ENCODE measurements at places on chromosomes 16 and 17. TPM values are rescaled to one million over a fixed set of nuclear protein-coding genes. Genes with fewer than 3 reads are reported as not detected.

Gene CCL4L2
- 4.5 TPM for total RNA-seq

- H3K4me1 ChIP-seq, result peaks cover 12% of the 10 kb centered on the region
- H3K27me3 ChIP-seq, result no peaks in the 10 kb centered on the region
- peak; percentile 92 for DNase-seq
- no peak overlapping the region for H3K4me3 ChIP-seq
- H3K36me3 ChIP-seq, result no peaks in the 10 kb centered on the region
Observed at GRCh38 chr17:43846221-43846712, 709 bp upstream of the CD300LG start.

- peak within 1 kb of the TSS; percentile 41 for H3K4me3 ChIP-seq
- H3K36me3 ChIP-seq, result no peaks in the 10 kb centered on the region
- no peaks in the 10 kb centered on the region for H3K27me3 ChIP-seq
- H3K27ac ChIP-seq, result peak within 1 kb of the TSS; percentile 72
Observed at GRCh38 chr16:28596840-28597691, at the start of gene SULT1A2. Gene SULT1A2, minus strand, starts transcription at chr16:28597050. Its CDS starts 1,120 bp downstream, at chr16:28595930.

Gene CEP20
- 30.3 TPM for total RNA-seq

DNA sequence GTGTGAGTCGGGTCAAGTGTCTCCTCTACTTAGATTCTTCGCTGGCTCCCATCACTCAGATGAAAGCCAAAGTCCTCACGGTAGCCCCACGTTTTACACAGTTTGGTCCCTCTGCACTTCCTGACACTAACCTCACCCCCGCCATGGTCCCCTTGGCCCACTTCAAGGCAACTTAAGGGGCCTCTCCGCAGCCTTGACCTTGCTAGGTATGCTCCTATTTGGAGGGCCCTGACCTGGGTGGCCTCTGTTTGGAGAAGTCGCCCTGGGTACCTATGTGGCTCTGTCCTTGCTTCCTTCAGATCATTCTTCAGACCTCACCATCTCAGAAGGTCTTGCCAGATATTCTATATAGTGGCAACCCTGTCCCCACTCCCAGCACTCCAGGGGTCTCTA lies 110.2 kb downstream of the SOCS1 start:
- no peaks in the 10 kb centered on the region for H3K27me3 ChIP-seq
- no peak overlapping the region for H3K4me3 ChIP-seq
- H3K4me1 ChIP-seq, result no peaks in the 10 kb centered on the region
- DNase-seq, result no peak
- no peak overlapping the region for H3K27ac ChIP-seq

GRCh38 chr16:53829186-53829747 lies 125.3 kb downstream of the FTO start:
- no peaks in the 10 kb centered on the region for H3K27me3 ChIP-seq
- no peak overlapping the region for H3K4me3 ChIP-seq
- DNase-seq, result no peak
- no peaks in the 10 kb centered on the region for H3K36me3 ChIP-seq

Gene OTOP3
- total RNA-seq, result not detected

Gene GTF3C1
- 55.0 TPM for total RNA-seq

DNA sequence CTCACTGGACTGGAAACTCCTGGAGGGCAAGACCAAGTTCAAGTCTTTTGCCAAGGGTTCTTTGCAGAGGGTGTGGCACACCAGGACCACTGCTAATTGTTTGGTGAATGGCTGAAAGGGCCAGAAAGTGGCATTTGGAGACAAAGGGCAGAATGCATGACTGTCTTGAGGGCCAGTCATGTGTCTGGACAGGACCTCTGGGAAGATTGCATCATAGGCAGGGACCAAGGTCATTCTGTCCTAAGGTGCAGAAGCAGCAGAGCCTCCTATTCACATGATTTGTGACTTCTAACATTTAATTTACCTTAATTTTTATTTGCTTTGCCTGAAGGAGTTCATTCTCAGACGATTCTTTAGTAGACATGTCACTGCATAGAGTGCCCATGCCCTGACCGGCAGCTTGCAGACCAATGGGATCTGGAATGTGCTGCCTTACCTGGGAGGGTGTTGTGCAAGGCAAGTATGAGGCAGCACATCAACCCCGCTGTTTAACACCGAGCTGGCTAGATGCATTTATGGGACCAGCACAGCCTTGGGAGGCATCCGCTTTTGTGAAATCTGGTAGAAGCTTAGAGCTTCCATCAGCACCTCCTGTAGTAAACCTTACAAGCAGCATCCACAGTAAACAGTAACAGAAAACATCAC lies 62.3 kb upstream of the MAF start:
- no peaks in the 10 kb centered on the region for H3K36me3 ChIP-seq
- no peak overlapping the region for H3K4me3 ChIP-seq
- H3K4me1 ChIP-seq, result no peaks in the 10 kb centered on the region
- H3K27ac ChIP-seq, result no peak overlapping the region
- H3K27me3 ChIP-seq, result no peaks in the 10 kb centered on the region

DNA sequence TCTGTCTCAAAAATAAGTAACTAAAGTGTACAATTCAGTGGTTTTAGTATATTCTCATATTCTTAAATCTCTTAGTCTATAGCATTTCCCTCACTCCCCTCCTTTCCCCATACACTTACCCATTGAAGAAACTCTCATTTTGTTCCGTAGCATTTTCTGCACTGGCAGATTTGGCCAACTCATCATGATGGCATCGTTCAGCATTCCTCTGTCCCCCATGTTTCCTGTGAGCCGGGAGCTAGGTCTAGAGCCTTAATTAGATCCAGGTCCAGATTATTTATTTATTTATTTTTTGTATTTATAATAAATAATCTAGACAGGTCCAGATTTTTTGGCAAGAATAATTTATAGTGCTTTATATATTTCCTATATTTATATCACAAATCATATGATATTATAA lies 31.0 kb downstream of the HEATR3 start:
- no peaks in the 10 kb centered on the region for H3K4me1 ChIP-seq
- H3K27me3 ChIP-seq, result no peaks in the 10 kb centered on the region
- H3K4me3 ChIP-seq, result no peak overlapping the region
- peaks cover 41% of the 10 kb centered on the region for H3K36me3 ChIP-seq
- H3K27ac ChIP-seq, result no peak overlapping the region

- no peak for DNase-seq
- H3K36me3 ChIP-seq, result no peaks in the 10 kb centered on the region
- no peak overlapping the region for H3K27ac ChIP-seq
- no peaks in the 10 kb centered on the region for H3K4me1 ChIP-seq
- H3K4me3 ChIP-seq, result no peak overlapping the region
- H3K27me3 ChIP-seq, result peaks cover 15% of the 10 kb centered on the region
Observed at GRCh38 chr16:20241321-20241720, 86.0 kb downstream of the GP2 start.

GRCh38 chr16:85564277-85565051 lies 48.7 kb upstream of the GSE1 start:
- no peak overlapping the region for H3K4me3 ChIP-seq
- H3K36me3 ChIP-seq, result no peaks in the 10 kb centered on the region
- no peaks in the 10 kb centered on the region for H3K27me3 ChIP-seq
- DNase-seq, result peak; percentile 79
- H3K27ac ChIP-seq, result peak overlapping the region; percentile 69
- H3K4me1 ChIP-seq, result peaks cover 84% of the 10 kb centered on the region

Gene ALDOC
- 10.5 TPM for total RNA-seq

DNA sequence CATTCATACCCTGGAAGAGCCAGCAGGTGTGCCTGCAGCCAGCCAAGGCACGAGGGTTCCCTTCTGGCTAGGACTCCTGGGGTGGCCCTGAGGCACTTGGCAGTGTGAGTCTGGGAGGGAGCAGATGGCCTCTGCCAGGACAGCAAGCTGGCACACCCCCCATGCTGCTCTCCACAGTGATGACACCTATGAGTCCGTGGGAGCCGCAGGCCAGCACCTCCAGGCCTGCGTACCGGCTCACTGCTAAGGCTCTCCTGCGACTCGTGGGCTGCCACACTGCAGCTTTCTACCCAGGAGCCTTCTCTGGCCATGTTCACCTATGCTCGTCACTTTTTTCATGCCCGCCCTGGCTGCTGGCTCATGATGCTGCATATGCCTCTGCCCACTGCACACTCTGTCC lies 68.1 kb downstream of the NDEL1 start:
- H3K27ac ChIP-seq, result no peak overlapping the region
- H3K4me3 ChIP-seq, result no peak overlapping the region
- no peaks in the 10 kb centered on the region for H3K27me3 ChIP-seq
- H3K36me3 ChIP-seq, result peaks cover 61% of the 10 kb centered on the region
- no peaks in the 10 kb centered on the region for H3K4me1 ChIP-seq

Gene ST6GALNAC2
- 24.5 TPM for total RNA-seq

Gene CHAD
- total RNA-seq, result not detected

DNA sequence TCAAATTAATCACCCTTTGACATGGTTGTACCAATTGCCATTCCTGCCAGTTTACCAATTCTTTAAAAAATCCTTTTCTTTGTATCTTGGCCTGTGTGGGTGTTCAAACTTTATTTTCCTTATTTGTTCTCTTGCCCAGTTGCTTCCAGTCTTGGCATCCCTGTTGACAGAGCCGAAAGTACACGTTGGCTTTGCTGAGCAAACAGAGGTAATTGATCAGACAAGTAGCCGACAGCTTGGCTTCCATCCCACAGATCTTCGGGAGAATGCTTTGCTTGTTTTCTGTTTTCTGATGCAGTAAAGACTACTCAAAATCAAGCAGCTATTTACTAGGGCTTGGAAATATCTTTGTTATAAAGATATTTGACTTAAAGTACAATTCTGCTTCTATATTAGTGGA lies 506.8 kb upstream of the SALL1 start:
- H3K27me3 ChIP-seq, result no peaks in the 10 kb centered on the region
- no peaks in the 10 kb centered on the region for H3K36me3 ChIP-seq
- H3K4me3 ChIP-seq, result no peak overlapping the region
- no peak for DNase-seq
- H3K27ac ChIP-seq, result no peak overlapping the region
- no peaks in the 10 kb centered on the region for H3K4me1 ChIP-seq

Gene KRT27
- total RNA-seq, result 0.55 TPM

Gene TMC6
- total RNA-seq, result 176 TPM

Gene SPIRE2
- total RNA-seq, result 9.5 TPM

Gene TBX21
- 3.9 TPM for total RNA-seq

- DNase-seq, result peak; percentile 68
- H3K4me1 ChIP-seq, result peaks cover 4% of the 10 kb centered on the region
- peak within 1 kb of the TSS; percentile 62 for H3K4me3 ChIP-seq
- peak within 1 kb of the TSS; percentile 84 for H3K27ac ChIP-seq
Observed at GRCh38 chr16:65121870-65122723, at the start of gene CDH11. Gene CDH11, minus strand, starts transcription at chr16:65122063. Its CDS starts 117,194 bp downstream, at chr16:65004869.

DNA sequence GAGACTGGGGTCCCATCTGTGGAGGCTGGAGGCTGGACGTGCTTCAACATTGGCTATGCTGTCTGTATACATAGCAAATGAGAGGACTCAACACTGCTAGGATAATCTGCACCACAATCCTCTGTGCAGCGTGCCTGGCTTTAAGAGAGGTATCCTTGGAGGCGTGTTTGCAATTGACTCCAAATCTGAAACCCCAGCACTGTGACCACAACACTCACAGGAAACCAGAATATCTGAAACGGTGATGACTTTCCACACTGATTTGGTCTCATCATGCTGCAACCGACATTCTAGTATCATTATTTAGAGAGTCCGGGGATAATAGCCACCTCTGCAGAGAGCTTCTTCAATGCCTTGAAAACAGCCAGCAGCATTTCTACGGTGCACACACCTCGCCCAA lies 35.1 kb downstream of the TLE7 start:
- no peaks in the 10 kb centered on the region for H3K36me3 ChIP-seq
- no peak overlapping the region for H3K27ac ChIP-seq
- no peaks in the 10 kb centered on the region for H3K4me1 ChIP-seq
- H3K4me3 ChIP-seq, result no peak overlapping the region
- H3K27me3 ChIP-seq, result peaks cover 24% of the 10 kb centered on the region
- DNase-seq, result no peak

DNA sequence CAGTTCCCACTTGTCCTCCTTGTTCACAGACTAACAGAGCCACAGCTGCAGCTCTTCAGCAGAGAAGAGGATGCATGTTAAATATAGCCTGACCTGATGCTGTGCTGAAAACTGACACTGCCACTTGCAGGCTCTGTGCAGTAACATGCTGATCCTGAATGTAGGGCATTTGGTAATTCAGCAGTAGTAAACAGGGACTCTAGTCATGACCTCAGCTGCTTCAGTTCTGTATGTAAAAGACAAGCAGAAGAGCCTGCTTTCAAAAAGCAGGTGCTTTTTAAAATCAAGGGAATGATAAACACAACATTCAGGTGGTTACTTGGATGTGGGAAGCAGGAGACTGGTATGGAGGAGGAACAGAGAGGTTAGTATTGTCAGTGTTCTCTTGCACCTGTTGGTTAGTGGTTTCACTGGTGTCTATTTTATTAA lies 33.8 kb downstream of the ESRP2 start:
- H3K36me3 ChIP-seq, result peaks cover 9% of the 10 kb centered on the region
- H3K27me3 ChIP-seq, result no peaks in the 10 kb centered on the region

- no peak for DNase-seq
- no peak overlapping the region for H3K27ac ChIP-seq
- no peak overlapping the region for H3K4me3 ChIP-seq
- no peaks in the 10 kb centered on the region for H3K36me3 ChIP-seq
Observed at GRCh38 chr17:46894476-46895151, 28.3 kb upstream of the GOSR2 start.

GRCh38 chr16:84794626-84795025 lies 25.2 kb upstream of the CRISPLD2 start:
- no peaks in the 10 kb centered on the region for H3K36me3 ChIP-seq
- H3K27me3 ChIP-seq, result no peaks in the 10 kb centered on the region
- no peaks in the 10 kb centered on the region for H3K4me1 ChIP-seq
- H3K27ac ChIP-seq, result peak overlapping the region; percentile 34

Gene PERCC1
- total RNA-seq, result not detected
